ENCODE measurements at places on chromosomes 1 and 21.

GRCh38 chr1:226633541-226634165 lies 85.1 kb downstream of the STUM start:
- no peak for DNase-seq

- DNase-seq: no peak
Observed at GRCh38 chr1:25713961-25714360, 86.0 kb upstream of the SELENON start.

DNA sequence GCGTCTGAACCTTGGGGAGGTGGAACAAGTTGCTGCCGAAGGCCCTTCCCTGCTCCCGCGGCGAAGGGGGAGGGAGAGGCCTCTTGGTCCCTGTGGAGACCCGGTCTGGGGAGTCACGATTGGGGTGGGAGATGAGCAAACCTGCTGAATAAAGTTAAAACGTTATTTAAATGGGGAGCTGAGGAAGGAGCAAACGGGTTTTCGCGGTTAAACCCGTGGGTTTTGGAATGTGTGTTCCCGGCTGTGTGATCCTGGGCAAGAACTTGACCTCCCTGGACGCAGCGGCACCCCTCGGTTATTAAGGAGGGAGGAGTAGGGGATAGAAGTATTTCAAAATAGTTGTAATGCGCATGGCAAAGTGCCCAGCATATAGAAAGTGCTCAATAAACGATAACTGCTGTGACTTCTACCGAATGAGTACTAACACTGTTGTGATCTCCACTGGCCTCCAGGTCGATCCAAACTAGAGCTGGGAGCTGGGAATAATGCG lies 3.4 kb downstream of the FAM110D start:
- no peak for DNase-seq

DNA sequence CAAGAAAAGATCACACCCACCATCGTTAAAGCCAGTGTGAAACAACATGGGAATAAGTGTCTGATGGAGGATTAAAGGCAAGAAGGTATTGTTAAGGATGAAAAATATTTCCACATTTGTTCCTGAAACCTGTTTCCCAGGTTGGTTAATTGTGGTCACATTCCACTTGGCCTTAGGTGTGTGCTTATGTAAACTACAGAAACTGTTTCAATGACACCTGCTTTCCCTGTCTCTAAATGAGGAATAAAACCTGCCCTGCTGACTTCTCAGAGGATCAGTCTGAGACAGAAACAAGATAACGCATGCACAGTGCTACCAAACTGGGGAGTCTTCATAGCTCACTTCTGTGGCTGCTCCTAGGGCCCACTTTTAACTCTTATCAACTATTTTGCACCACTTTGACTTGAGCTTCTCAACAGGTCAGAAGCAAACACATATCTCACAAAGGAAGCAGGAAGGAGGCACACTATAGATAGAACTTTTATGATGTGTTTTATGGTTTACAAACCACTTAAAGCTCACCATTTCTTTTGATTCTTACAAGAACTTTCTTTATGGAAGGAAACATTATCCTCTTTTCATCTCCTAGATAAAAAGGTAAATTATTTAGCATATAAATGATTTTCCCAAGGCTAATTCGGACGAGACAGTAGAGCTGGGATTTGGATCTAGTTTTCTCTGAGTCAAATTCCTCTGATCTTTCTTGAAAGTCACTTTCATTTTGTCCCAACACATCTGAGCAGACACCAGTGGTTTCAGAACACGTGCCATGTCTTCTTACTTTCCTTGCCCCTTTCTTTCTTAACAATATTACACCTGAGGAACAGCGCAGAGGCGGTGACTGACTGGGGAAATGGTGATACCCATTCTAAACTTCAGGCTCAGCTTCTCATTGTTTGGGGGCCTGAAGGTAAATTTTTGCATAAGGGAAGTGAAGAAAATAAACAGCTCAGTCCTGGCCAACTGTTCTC lies 33.4 kb downstream of the CYP2J2 start:
- no peak for DNase-seq

- DNase-seq: no peak
Observed at GRCh38 chr1:2650967-2651645, 18.3 kb upstream of the MMEL1 start.

DNA sequence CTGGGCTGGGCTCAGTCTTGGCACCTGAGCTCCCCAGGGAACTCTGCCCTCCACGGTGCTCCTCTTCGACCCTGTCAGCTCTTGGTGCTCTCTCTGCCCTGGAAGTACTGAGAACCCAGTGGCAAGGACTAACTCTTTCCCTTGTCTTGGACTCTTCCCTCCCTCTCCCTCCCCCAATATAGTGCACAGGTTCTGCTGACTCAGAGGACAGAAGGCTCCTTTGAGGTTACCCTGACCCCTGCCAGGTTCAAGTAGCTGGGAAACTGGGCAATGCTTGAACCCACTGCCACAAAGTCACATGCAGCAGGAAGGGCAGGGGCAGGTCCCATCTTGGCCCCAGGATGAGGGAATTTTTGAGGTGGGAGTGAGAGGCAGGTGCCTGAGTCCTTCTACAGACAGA lies 20.3 kb downstream of the KCNQ4 start:
- no peak for DNase-seq

DNA sequence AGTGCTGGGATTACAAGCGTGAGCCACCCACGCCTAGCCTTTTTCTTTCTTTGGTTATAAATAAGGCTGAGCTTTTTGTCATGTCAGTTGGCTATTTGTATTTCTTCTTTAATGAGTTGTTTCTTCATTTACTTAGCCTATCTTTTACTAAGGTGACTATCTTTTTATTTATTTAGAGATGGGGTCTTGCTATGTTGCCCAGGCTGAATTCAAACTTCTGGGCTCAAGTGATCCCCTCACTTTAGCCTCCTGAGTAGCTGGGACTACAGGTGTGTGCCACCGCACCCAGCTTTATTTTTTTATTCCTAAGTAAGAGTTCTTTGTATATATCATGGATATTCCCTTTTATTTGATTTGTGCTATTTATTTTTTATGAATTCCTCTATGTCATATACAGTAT lies 11.9 kb downstream of the DMBX1 start:
- no peak for DNase-seq

- DNase-seq: no peak
Observed at GRCh38 chr1:160907976-160908375, 23.0 kb upstream of the ITLN1 start.

DNA sequence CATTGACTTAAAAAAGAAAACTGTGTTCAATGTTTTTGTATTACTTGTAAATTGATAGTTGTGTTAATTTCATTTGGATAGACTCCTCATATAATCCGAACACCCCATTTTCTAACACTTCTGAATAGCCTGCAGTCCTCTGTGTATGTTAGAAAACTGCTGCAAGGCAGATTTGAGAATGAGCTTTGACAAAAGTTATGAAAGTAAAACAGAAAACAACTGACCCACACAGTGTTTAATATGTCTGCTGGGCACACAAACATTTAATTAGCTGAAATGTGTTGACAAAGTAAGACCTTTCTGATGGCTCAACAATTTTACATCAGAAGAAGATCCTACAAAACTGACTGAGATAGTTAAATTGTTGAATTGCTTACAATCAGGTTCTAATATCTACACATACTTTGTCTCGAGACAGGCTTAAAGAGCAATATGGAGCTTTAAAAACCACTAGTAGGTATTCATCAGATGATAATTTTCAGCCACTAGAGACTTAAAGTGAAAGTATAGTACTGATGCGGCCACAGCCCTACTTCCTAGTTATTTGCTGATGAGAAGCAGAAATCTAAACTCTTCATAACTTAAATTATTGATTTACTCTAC lies 40.0 kb upstream of the PRMT6 start:
- no peak for DNase-seq

- no peak for DNase-seq
Observed at GRCh38 chr1:43322506-43322905, 15.1 kb upstream of the MPL start.
